Urothelium cell line (cell line): ENCODE measurements at places on chromosomes 4 and X.

- DNase-seq: no peak
Observed at GRCh38 chr4:165834116-165834515, 38.9 kb upstream of the TLL1 start.

DNA sequence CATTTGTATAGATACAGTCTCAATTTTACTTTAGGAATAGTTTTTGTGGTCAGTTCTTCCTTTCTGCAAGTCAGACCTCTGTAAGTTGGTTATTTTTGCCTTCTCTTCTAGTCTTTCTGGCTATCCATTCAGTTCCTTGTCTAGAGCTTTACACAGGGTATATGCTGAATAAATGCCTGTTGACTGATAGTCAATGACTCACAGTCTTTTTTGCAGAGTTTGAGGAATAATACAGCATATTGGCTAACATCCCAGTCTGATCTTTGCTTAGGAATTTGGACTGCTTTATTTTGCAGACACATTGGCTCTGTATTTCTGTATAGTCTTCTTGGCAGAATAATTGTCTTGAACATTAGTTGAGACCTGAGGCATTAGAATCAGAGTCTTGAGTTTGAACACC, 132.4 kb downstream of the MAGEC1 start:
- no peak for DNase-seq

DNA sequence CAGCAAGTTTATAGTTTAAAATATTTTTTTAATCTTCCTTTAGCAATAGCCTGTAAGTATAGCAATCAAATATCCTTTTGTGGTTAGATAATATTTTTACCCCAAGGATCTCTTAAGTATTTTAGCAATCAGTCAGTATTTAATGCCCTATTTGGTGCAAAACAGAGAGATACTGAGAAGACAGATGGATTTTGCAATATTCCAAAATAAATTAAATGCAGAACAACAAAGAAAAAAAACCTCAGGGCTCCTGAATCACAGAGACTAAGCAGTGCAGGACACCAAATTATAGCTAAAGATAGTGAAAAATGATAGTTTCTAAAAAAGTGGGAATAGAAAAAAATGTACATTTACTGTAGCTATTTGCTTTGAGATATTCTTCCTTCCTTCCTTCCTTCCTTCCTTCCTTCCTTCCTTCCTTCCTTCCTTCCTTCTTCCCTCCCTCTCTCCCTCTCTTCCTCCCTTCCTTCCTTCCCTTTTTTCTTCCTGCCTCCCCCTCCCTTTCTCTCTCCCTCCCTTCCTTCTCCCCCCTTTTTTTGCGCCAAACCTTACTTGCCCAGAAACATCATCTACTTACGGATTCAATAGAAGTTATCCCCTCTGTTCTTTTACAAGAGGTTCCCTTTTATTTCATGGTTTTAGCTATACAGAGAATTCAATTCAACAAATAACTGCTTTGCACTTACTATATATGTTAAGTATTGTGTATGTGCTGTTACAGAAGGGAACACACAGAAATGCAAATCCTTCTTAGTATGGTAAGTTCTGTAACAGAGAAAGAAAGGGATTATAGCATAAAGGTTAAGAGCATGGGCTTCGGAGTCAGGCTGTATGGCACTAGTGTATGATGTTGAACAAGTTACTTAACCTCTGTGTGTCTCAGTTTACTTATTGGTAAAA, 219.0 kb downstream of the CPE start:
- DNase-seq: no peak

DNA sequence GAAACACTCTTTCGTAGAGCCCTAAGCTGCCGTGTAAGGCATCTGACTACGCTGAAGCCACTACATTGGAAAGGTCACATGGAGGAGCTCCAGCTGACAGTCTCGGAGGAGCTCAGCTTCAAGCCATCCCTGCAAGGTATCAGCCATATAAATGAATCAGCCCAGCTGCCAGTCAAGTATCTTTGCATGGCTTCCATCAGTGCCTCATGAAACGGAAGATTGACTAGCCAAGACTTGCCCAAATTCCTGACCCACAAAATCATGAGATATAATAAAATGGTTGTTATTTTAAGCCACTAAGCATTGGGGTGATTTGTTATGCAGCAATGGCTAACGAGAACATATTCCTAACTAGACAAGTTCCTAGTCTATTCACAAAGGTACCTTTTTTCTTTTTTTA, 104.1 kb upstream of the SCOC start:
- no peak for DNase-seq

- no peak for DNase-seq
Observed at GRCh38 chrX:29746326-29746725, 469.0 kb upstream of the MAGEB2 start.
